ENCODE measurements at places on chromosomes 4 and X.
A peak's percentile ranks its signal among the peaks of the same experiment; 100 is the strongest.

DNA sequence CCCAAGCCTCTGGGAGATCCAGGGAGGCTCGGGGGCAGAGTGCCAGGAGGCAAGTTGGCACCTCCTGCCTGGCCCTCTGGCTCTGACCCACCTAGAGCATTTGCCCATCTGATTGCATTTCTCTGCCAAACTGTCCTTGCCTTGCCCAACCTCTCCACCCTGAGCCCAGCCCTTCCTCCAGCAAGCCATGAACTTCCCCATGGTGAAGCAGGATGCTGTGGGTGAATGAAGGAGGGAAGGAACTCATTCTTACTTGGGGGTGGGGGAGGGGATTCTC lies 9.3 kb upstream of the CNGA2 start:
- DNase-seq = no peak

DNA sequence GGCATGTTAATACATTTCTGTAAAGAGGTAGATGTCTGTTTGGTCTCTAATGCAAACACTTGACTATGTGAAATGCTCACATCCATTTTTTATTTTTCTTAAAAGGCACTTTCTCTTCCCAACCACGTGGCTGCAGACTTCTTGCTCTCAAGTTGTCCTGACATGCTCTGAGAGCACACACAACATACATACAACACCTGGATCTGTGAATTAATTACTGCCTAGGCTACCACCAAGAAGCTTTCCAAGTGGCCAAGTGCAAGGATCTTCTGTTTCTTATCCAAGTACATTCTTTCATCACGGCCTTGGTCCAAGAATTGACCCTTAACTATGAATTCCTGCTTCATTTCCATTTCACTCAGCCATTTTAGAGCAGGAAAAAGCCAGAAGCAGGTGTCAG lies 110.8 kb downstream of the SPRY1 start:
- DNase-seq = no peak

GRCh38 chr4:20318001-20318908 lies 66.5 kb downstream of the SLIT2 start:
- no peak for DNase-seq

DNA sequence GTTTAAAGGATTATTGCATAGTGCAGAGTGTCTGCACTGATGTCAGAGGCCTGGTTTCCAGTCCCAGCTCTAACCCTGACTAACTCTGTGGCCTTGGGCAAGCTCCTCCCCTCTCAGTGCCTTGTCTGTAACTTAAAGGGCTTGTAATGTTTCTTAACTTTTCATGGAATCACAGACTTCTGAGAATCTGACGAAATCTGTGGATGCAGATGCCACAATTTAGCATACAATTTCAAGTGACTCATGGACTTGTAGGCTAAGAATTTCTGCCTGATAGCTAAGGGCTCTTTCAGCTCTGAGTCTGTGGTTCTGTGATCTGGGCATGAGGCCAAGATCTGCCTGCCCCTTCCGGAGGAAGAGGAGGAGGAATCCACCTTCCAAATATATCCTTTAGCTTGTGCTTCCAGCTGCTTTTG lies 236.9 kb downstream of the AR start:
- peak; percentile 97 for DNase-seq

- DNase-seq = peak; percentile 56
These were observed 186.2 kb downstream of the ANKRD50 start for GRCh38 chr4:124526331-124526730.

GRCh38 chrX:1419545-1420355 lies 27.8 kb upstream of the SLC25A6 start:
- no peak for DNase-seq

DNA sequence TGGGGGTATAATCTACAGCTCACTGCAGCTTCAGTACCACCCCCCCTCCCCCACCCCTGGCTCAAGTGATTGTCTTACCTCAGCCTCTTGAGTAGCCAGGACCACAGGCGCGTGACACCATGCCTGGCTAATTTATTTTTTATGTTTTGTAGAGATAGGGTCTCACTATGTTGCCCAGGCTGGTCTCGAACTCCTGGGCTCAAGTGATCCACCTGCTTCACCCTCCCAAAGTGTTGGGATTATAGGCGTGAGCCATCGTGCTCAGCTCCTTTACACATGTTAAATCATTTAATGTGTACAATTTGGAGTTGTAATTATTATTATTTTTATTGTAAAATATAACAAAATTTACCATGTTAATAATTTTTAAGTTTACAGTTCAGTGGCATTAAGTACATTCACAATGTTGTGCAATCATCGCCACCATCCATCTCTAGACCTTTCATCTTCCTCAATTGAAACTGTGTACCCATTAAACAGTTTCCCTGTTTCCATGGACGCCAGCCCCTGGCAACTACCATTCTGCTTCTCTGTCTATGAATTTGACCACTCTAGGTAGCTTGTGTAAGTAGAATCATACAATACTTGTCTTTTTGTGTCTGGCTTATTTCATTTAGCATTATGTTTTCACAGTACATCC lies 6.1 kb downstream of the SLAIN2 start:
- no peak for DNase-seq

GRCh38 chr4:169256101-169256612 lies 14.6 kb downstream of the SH3RF1 start:
- no peak for DNase-seq

- no peak for DNase-seq
These were observed 103.2 kb upstream of the CITED1 start for GRCh38 chrX:72408885-72409284.

- peak; percentile 64 for DNase-seq
These were observed 15.2 kb upstream of the CXCL2 start for GRCh38 chr4:74114234-74114633.

GRCh38 chrX:39630344-39630743 lies 467.4 kb downstream of the BCOR start:
- DNase-seq = no peak

GRCh38 chrX:38249965-38250364 lies 29.3 kb upstream of the SRPX start:
- DNase-seq = no peak

DNA sequence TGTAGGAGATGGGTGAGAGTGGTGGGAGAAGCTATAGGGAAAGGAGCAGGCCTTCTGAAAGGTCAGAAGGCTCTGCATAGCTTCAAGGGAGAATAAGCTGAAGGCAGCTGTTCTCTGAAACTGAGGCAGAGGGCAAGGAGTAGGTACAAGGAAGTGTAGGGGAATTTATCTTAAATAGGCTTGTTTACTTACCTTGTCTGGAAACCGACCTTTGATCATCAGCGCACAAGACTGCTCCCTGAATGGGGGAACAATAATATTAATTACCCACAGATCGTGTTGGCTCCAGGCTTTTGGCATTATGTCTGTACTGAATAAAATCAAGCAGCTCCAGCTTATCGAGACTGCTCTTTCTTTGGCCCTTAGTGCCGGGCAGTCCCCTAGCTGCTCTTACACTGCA lies 175.5 kb upstream of the MAGEB16 start:
- DNase-seq = no peak

GRCh38 chr4:1187182-1187581 lies 14.8 kb upstream of the SPON2 start:
- no peak for DNase-seq

- no peak for DNase-seq
These were observed 57.6 kb upstream of the LGI2 start for GRCh38 chr4:25088093-25088952.

DNA sequence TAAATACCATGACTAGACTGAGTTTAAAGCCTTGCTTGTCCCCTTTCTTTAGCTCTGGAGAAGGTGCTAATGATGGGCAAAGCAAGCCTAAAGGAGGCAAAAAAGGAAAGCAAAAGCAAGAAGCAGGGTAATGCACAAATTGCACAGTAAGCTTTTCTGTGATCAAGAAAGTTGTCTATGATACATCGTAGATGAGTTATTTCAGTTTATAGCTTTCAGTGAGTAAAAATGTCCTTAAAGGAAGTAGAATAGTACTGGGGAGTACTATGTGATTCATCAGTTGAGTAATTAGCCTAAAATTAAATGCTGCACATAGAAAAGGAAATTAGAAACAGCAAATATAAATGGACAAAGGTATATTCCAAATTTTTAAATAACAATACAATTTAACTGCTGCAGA lies 50.2 kb upstream of the PDE5A start:
- no peak for DNase-seq

- no peak for DNase-seq
These were observed 85.3 kb downstream of the RTL5 start for GRCh38 chrX:72046447-72046846.

- no peak for DNase-seq
These were observed 829.3 kb downstream of the NLGN4X start for GRCh38 chrX:5399403-5399802.

- peak; percentile 83 for DNase-seq
These were observed at the start of gene ERCC6L for GRCh38 chrX:72238721-72239475. ERCC6L (minus strand) TSS chrX:72239027; CDS start chrX:72238911, 116 bp downstream.

GRCh38 chr4:94741304-94741703 lies 16.5 kb upstream of the BMPR1B start:
- no peak for DNase-seq

DNA sequence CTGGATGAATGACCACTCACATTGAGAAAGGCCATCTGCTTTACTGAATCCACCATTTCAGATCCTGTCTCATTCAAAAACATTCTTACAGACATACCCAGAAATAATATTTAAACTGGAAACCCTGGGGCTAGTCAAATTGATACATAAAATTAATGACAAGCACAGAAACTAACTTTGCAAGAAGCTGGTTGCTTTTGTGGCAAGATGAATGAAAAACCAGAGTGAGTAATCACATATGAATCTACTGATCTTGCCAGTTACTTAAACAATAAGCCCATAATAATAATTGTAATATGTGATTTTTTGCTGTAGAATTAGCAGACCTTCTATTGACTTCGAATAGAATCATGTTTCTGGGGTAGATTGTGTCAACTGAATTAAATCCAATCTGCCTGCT lies 235.1 kb downstream of the PPARGC1A start:
- no peak for DNase-seq

GRCh38 chr4:70704215-70704930 lies 16.0 kb downstream of the UTP3 start:
- DNase-seq = peak; percentile 65

- no peak for DNase-seq
These were observed 19.7 kb downstream of the HERC6 start for GRCh38 chr4:88398381-88398780.

DNA sequence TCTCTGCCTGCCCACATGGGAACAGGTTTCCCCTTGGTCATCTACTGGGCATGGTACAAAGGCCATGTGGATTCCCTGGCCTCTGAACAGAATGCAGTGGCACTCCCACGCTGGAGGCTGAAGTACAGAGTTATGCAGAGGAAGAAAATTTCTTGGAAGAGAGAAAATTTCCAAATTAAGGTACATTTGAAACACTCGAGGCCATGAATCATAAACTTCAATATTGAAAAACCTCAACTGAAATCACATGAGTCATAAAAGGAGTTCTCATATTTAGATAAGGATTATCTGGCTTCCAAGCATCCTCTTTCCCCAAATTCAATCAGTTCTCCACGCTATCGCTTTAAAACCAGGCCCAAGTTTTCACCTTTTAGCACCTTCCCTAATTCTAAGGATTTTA lies 28.1 kb upstream of the TXK start:
- peak; percentile 12 for DNase-seq

DNA sequence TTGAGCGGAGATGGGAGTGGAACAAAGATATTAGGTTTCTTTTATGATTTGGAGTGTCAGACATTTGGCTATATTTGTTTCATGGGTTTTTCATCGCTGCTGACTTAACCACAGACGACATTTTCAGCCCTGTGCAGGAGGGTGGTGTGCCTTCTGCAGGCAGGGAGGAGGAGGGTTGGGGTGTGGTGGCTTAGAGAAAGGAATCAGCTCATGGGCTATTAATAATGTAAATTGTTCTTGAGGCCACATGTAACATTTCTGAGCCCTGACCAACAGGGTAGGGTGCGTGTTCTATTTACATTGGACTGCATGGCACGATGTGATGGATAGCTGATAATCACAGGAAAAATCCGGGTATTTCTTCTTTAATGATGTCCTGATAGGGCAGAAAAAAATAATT lies 67.6 kb downstream of the POLA1 start:
- no peak for DNase-seq

GRCh38 chr4:14920759-14921320 lies 81.4 kb upstream of the CPEB2 start:
- no peak for DNase-seq

DNA sequence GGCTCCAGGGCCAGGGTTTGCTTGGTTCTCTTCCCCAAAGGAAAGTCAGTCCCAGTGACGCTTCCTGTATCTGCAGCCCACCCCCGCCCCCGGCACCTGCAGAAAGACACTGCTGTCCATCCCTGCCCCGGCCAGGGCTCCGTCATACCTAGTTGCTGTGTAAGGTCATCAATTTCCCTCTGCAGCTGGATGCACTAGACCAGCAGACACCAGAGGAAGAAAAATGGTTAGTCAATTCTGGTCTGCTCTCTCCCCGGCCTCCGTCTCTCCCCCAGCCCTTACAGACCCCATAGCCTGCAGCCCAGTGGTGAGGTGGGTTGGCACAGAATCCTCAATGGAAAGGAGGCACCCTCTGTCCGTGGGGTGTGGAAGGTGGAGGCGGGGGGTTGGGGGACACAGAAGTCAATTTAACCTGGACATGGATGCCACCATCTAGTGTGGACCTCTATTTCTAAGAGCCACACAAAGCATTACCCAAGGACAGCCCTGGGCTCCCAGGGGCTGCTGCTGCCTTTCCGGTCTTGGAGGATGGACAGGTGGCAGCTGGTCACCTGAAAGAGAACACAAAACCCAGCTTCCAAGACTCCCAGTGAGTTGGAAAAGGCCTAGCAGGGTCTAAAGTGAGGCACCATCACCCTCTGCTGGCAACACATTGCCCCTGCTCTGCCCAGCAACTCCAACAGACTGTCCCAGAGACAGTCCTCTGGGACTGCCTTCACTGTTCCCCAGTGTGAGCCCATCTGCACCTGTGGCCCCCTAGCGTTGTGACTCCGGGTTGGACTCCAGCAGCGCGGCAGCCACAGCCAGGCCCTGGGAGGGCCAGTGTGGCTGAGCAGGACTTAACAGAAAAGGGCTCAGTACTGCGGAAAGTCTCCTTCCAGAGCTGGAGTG lies 40.2 kb upstream of the NHSL2 start:
- DNase-seq = no peak

GRCh38 chr4:11130195-11130970 lies 298.3 kb downstream of the HS3ST1 start:
- DNase-seq = no peak

- DNase-seq = no peak
These were observed 776.6 kb upstream of the LCORL start for GRCh38 chr4:18798123-18798522.

GRCh38 chr4:41365681-41366080 lies 109.0 kb downstream of the UCHL1 start:
- DNase-seq = no peak

DNA sequence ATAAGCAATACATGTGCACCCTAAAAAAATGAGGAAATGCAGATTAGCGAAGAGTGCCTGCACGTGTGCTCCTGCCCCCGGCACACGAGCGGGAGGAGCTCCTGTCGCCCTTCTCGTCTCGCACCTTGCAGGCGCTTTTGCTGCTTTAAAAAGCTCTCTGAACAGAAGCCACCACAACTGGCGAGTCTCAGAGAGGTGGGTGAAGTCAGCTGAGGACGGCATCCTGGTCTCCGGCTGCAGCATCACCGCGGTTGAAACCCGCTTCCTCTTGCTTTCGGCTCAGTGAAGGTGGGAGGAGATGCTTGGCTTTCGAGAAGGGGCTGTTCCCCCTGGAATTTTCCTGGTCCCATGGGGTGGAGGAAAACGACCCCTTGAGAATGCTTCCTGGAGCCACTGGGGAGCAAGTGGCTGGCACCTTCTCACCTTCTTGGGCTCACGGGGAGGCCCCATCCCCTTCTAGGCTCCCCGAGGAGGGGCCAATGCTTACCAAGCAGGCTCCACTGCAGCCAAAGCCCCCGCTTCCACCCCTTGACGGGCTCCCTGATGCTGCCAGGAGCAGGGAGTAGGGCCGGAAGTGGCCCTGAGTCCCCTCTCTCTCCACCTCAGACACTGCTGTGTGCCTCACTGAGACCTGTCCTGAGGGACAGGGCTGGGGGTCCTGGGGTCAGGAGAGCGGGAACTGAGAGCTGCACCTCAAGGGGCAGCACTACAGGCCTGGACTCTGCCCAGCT lies 29.2 kb upstream of the MXD4 start:
- DNase-seq = no peak

All from fibroblast of gingiva (primary cell).